Neural crest cell (in vitro differentiated cells): ENCODE measurements at places on chromosomes 6 and 20.

DNA sequence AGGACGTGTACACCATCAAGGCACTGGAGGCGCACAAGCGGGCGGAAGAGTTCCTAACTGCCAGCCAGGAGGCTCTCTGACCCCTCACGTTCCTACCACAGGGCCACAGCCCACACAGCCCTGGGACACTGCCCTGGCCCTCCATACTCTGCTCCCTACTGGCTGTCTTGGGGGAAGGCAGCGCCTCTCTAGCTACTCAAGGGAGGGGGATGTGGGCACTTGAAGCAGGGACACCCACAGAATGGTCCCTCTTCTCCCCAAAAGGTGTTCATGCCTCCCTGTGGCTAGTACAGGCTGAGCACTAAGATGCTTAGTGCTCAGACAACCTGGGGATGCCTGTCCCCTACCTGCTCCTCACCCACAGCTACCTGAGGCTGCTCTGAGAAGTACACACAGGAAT, 2.5 kb downstream of the MEA1 start:
- no peak for DNase-seq
- H3K4me1 ChIP-seq: peaks cover 30% of the 10 kb centered on the region
- no peak overlapping the region for H3K27ac ChIP-seq
- H3K36me3 ChIP-seq: peaks cover 4% of the 10 kb centered on the region

DNA sequence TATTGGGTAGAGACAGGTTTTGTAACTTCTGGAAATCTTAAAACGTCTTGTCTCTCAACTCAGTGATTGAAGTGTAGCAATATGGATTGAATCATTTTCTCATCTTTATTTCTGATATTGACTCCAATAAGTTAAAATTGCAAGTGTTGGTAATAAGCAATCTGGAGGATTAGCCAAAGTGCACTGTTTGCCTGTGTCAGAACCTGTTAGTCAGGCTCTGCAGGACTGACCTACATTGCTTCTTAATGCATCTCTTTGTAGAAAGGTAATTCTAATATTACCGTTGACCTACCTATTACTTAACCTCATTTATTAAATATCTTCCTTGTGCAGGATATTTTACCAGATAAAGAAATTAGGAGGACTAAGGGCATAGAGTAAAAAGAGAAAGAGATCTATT, 484.0 kb upstream of the CITED2 start:
- H3K27me3 ChIP-seq: no peaks in the 10 kb centered on the region
- H3K36me3 ChIP-seq: no peaks in the 10 kb centered on the region
- no peak for DNase-seq
- no peak overlapping the region for H3K4me3 ChIP-seq
- no peak overlapping the region for H3K27ac ChIP-seq

- DNase-seq: no peak
- no peak overlapping the region for H3K27ac ChIP-seq
- peaks cover 10% of the 10 kb centered on the region for H3K4me1 ChIP-seq
- H3K27me3 ChIP-seq: peaks cover 3% of the 10 kb centered on the region
- peaks cover 2% of the 10 kb centered on the region for H3K36me3 ChIP-seq
- no peak overlapping the region for H3K4me3 ChIP-seq
Measured at GRCh38 chr6:75147512-75147911, 58.3 kb downstream of the COL12A1 start.

DNA sequence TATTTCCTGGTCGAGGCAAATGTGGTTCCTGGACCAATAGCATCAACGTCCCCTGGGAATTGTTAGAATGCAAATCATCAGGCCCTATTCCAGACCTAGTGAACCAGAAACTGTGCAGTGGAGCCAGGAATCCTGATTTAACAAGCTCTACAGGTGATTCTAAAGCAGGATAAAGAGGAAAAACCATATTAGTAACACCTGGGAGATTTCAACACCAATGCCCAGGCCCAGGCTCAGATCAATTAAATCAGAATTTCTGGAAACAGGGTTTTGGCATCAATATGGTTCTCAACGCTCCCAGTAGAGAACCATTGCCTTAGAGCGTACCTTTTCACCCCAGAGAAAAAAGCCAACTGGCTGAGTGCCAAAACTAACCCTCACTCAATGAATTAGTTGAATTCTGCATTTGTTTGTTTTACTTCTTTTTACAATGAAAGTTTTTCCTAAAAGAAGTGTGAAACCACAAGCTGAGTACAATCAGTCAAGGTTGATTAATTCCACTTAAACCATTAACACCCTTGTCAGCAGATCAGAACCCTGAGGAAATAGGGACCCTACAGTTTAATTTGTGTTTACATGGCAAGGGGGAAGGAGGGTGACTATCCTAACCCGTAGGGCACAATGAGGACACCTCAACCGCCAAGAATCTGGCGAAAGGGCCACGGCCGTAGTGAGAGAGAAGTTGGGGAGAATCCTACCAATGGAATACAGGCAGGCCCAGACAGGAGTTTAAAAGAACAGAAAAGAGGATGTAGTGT, 34.9 kb upstream of the LOC128125822 start:
- no peak for DNase-seq
- no peaks in the 10 kb centered on the region for H3K27me3 ChIP-seq
- H3K4me1 ChIP-seq: no peaks in the 10 kb centered on the region
- no peaks in the 10 kb centered on the region for H3K36me3 ChIP-seq
- no peak overlapping the region for H3K4me3 ChIP-seq

- peaks cover 7% of the 10 kb centered on the region for H3K4me1 ChIP-seq
- no peak overlapping the region for H3K27ac ChIP-seq
- H3K36me3 ChIP-seq: no peaks in the 10 kb centered on the region
- no peak for DNase-seq
- peaks cover 20% of the 10 kb centered on the region for H3K27me3 ChIP-seq
- no peak overlapping the region for H3K4me3 ChIP-seq
Measured at GRCh38 chr20:53283011-53283410, 310.6 kb downstream of the ZNF217 start.
